ENCODE measurements at places on chromosomes 4 and X.

GRCh38 chr4:117968606-117969005 lies 65.7 kb upstream of the NDST3 start:
- DNase-seq, result no peak

- DNase-seq, result no peak
Observed at GRCh38 chr4:150647008-150647407, 65.1 kb downstream of the MAB21L2 start.

GRCh38 chr4:140408974-140409373 lies 18.5 kb downstream of the CLGN start:
- no peak for DNase-seq

DNA sequence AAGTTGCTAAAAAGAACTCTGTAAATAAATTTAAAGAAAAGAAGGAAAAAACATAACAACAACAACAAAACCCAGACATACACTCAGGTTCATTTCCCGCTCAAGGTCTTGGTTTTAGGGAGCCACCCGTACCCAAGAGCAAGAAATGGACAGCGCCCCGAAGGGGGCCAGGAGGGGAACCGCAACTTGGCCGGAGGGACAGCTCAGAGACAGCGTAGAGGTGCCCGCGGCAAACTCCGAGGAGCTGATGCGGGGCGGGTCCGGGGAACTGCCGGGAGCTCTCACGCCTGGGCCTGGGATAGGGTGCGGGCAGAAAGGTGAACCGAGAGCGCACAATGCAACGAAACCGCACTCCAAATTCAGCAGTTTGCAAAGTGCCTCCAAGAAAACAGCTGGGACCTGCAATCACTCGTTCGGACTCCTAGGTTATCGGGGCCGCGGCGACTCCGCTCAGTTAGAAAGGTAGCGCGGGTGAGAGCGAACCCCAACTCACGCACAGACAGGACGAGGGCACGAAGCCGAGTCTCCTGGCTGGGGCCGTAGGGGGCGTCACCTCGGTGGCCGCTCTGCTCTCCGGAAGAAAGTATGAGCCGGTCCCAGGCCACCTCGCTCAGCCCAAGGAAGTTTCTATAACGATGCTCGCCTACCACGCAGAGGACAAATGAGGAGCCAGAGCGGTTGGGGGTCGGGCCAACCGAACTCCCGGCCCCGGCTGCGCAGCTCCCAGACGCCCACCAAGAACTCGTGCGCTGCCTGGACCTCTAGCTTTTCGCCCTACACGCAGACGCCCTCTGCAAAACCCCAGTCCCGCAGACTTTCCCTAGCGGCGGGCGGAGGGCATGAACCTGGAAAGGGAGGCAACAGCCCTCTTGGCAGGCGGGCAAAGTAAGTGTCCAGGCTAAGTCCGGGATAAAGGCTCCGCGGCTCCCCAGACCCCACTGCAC lies 1.4 kb downstream of the NDNF start:
- peak; percentile 16 for DNase-seq

GRCh38 chr4:10006231-10006600 lies 15.1 kb downstream of the SLC2A9 start:
- no peak for DNase-seq

DNA sequence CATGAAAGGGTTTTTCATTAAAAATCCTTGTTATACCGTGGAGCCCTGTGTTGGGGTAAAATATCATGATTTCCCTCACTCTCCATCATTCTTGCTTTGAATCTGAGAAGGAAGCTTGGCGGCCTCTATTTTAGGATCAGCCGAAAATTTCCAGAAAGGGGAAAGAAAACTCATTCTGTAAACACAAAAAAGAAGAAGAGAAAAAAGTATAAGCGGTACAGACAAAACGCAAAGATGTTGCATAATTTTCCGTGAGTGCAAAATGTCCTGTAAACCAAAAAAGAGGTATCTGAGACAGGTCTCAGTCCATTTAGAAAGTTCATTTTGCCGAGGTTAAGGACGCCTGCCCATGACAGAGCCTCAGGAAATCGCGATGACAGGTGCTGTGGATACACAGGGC lies 5.3 kb downstream of the CSF2RA start:
- DNase-seq, result no peak

DNA sequence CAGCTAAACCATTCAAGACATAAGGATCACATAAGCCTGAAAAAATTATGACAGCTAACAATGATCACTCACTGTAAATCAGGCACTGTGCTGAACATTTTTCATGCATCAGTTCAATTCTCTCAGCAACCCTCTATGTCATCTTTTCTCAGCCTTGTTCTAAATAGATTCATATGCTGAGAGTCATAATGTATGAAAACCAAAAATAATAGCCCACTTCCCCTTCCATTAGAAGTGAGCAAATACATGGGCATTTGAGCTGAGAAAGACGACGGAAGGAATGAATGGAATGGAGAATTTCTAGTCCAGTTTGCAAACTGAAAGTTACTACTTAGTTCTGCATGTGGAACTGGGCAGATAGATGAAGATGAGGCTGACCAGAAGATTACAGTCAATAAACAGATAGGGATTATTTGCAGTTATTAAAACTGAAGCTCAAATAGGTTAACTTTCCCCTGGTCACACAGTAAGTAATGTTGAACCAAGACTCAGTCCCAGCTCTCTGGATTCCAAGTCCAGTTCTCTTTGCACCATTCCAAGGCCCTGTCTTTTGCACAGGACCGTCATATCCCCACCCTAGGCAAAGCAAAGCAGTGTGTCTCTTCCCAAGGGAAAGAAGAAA lies 1.6 kb upstream of the SH3RF1 start:
- DNase-seq, result no peak

GRCh38 chrX:11416600-11416999 lies 123.4 kb downstream of the AMELX start:
- DNase-seq, result no peak

DNA sequence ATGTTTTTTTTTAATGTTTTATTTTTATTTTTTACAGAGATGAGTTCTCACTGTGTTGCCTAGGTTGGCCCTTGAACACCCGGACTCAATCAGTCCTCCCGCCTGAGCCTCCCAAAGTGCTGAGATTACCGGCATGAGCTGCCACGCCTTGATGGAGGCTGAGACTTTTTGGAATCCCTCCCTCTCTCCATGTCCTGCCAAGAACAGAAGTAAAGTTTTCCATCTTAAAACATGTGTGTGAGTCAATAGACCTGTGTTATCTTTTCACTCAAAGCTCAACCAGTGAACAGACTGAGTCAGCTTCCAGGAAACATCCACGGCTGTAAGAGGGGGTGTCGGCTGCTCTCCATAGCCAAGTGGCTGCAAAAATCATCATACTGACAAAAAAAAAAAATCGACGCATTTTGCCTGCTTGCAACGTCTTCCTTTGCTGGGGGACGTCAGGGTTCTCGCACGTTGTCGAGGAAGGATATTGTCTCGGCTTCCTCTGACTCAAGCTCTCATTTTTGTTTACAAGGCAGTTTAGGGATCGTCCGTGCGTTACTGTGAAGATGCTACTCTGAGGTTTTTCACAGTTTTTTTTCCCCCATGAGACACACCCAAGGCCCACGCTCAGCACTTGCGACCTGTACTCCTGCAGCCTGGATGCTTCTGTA lies 10.0 kb upstream of the ASMTL start:
- DNase-seq, result no peak

- no peak for DNase-seq
Observed at GRCh38 chrX:120419463-120419862, 49.6 kb downstream of the LAMP2 start.

DNA sequence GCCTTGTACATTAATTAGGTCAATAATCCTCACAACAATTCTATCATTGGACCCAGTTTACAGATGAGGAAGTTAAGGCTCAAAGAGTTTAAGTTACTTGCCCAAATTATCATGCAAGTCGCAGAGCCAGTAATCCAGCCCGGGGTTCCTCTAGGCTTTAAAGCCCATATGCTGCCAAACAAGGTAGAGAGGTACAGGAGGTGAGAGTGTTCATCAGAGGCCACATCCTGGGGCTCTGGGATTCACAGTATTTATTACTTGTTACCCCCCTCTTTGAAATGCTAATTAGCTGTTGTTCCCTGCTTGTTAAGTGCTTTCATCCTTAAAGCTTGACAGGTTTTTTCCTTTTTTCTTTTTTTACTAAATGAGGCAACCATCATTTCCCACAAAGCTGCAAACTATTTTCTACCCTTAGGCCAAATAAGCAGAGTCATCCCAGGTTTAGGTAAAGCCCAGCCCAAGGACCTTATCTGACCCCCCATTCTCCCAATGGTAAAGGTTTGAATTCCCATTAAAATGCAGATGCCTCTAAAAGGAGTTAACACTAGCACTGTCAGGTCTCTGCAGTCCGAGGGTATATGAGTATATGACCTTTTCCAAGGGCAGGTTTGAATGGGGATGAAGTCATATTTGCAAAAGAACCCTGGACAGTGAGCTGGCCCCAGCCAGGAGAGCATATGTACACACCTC lies 150.3 kb downstream of the SOX3 start:
- DNase-seq, result no peak

All from NCI-H1930 (cell line).